ENCODE measurements at places on chromosomes 4 and X. TPM values are rescaled to one million over a fixed set of nuclear protein-coding genes. Genes with fewer than 3 reads are reported as not detected.
A peak's percentile ranks its signal among the peaks of the same experiment; 100 is the strongest.

GRCh38 chr4:52251864-52252263 lies 200.8 kb downstream of the SPATA18 start:
- H3K4me3 ChIP-seq: no peak overlapping the region
- peaks cover 12% of the 10 kb centered on the region for H3K4me1 ChIP-seq
- no peaks in the 10 kb centered on the region for H3K27me3 ChIP-seq
- no peaks in the 10 kb centered on the region for H3K36me3 ChIP-seq

DNA sequence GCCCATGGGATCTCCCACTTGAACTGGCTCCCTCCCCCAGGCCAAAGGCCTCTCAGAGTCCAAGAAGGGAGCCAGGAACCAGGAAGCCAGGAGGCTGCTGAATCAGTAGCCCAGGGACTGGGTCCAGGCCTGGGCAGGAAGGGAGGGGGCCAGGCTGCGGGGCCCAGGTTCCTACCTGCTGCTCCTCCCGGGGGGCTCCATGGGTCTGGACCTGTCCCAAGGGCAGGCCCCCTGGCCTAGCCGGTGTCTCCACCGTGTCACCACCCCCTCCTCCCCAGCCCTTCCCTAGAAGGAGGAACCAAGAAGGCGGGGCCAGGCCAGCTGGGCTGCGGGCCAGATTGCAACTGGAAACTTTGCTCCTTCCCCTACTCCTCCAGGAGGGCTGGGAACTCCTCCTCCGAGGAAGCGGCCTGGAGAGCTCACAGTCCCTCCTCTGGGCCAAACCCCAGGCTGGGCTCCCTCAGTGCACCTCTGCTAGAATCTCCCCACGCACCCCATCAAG lies at the start of gene IQSEC2:
Gene IQSEC2, minus strand, starts transcription at position 264 of the 502 bp plus-strand sequence.
- no peaks in the 10 kb centered on the region for H3K36me3 ChIP-seq
- DNase-seq: peak; percentile 92
- H3K4me1 ChIP-seq: no peaks in the 10 kb centered on the region
- no peaks in the 10 kb centered on the region for H3K27me3 ChIP-seq
- H3K27ac ChIP-seq: peak within 1 kb of the TSS; percentile 74
- H3K4me3 ChIP-seq: peak within 1 kb of the TSS; percentile 52

- H3K4me3 ChIP-seq: peak overlapping the region; percentile 22
- no peaks in the 10 kb centered on the region for H3K36me3 ChIP-seq
- H3K27ac ChIP-seq: no peak overlapping the region
- no peaks in the 10 kb centered on the region for H3K4me1 ChIP-seq
- no peaks in the 10 kb centered on the region for H3K27me3 ChIP-seq
Measured at GRCh38 chr4:54090804-54091623, 8.9 kb upstream of the GSX2 start.

GRCh38 chrX:47456080-47456479 lies 26.9 kb downstream of the ZNF41 start:
- H3K4me3 ChIP-seq: no peak overlapping the region
- H3K27me3 ChIP-seq: no peaks in the 10 kb centered on the region
- DNase-seq: no peak
- no peaks in the 10 kb centered on the region for H3K4me1 ChIP-seq
- H3K27ac ChIP-seq: no peak overlapping the region

- DNase-seq: no peak
- peaks cover 3% of the 10 kb centered on the region for H3K4me1 ChIP-seq
- H3K27ac ChIP-seq: no peak overlapping the region
- H3K36me3 ChIP-seq: no peaks in the 10 kb centered on the region
Measured at GRCh38 chrX:41629539-41629938, 59.2 kb upstream of the GPR34 start.

DNA sequence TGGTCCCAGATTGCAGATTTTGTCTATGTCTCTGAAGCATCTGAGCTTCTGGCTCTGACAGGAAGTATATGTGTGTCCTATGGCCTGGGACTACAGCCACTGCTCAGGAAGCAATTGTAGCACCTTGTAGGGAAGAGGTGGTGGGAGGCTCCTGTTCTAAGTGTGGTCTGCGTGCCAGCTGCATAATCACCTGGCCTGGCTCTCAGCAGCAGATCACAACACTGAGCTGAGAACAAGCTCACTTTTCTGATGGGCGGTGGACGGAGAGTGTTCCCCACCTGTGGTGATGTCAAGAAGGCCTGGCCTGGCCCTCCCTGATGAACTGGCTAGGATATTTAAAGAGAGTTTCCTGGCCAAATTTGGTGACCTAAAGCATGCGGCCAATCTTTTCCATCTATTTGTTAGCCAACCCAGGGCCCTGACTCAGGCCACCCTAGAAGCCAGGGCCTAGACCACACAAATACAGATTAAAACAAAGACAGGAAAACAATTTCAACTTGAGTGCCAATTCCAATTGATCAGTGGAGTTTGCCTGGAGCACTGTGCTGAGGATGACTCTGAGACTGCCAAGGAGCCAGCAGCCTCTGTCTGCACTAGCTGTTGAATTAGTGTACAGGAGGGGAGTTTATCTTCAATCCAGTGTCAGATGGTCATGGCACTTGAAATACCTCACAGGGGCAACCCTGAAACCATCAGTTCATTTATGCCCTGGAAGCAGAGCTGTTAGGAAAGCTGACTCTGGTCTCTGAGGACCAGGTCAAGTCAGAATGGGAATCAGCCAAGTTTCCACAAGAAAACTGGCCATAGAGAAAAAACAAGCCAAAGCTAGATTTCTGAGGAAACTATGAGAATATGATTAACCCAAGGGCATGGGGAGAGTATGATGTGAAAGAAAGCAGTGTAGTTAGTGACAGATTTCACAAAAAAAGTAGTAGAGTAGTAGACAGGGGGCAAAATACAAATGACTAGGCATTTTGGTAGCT lies 47.4 kb downstream of the PRDM5 start:
- H3K27me3 ChIP-seq: no peaks in the 10 kb centered on the region
- H3K36me3 ChIP-seq: no peaks in the 10 kb centered on the region
- H3K4me3 ChIP-seq: no peak overlapping the region

GRCh38 chrX:133542476-133542875 lies 127.2 kb upstream of the GPC4 start:
- H3K27me3 ChIP-seq: no peaks in the 10 kb centered on the region
- no peak overlapping the region for H3K4me3 ChIP-seq

The USP51 gene
- 2.7 TPM for total RNA-seq

DNA sequence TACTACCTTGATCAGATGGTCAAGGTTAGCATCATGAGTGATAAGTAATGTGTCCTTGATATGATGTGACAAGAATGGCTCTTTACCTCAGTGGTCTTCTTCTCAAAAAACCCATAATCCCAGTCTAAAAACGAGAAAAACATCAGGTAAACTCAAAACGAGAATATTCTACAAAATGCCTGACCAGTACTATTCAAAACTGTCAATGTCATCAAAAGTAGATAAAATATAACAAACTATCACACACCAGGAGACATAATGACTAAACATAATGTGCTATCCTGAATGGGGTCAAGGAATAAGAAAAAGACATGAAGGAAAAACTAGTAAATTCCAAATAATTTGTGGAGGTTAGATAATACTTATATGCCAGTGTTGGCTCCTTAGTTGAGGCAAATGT lies 85.2 kb upstream of the PDHA2 start:
- H3K4me1 ChIP-seq: no peaks in the 10 kb centered on the region
- H3K27me3 ChIP-seq: no peaks in the 10 kb centered on the region
- H3K36me3 ChIP-seq: no peaks in the 10 kb centered on the region
- DNase-seq: no peak

- no peaks in the 10 kb centered on the region for H3K27me3 ChIP-seq
- no peak overlapping the region for H3K4me3 ChIP-seq
- H3K27ac ChIP-seq: no peak overlapping the region
- H3K4me1 ChIP-seq: no peaks in the 10 kb centered on the region
- H3K36me3 ChIP-seq: no peaks in the 10 kb centered on the region
- no peak for DNase-seq
Measured at GRCh38 chrX:19243431-19243830, 100.3 kb upstream of the PDHA1 start.

DNA sequence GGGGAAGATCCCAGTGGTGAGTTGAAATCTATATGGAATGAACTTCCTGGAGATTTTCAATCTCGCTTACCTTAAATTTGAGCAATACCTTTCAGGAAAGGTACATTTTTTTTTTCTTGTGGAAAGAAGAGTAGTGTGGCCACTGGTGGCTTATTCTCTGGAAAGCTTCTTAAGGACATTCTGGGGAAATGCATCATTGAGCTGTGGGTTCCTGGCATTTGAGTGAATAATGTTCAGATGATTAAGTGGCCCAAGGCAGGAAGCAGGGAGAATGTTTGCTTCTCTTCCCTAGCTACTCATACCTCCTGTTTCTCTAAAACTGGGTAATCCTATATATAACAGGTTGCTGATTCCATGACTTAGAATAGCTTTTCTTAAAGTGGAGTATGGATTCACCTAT lies 31.8 kb downstream of the STAG2 start:
- H3K36me3 ChIP-seq: no peaks in the 10 kb centered on the region
- H3K4me1 ChIP-seq: peaks cover 2% of the 10 kb centered on the region
- no peak overlapping the region for H3K4me3 ChIP-seq
- H3K27ac ChIP-seq: no peak overlapping the region
- no peaks in the 10 kb centered on the region for H3K27me3 ChIP-seq
- no peak for DNase-seq

GRCh38 chr4:143514497-143514896 lies 995 bp downstream of the SMARCA5 start:
- H3K27ac ChIP-seq: peak overlapping the region; percentile 94
- DNase-seq: peak; percentile 79

The CXorf51B gene
- total RNA-seq: not detected

- no peaks in the 10 kb centered on the region for H3K36me3 ChIP-seq
- no peak overlapping the region for H3K4me3 ChIP-seq
- H3K27me3 ChIP-seq: no peaks in the 10 kb centered on the region
- DNase-seq: no peak
- no peaks in the 10 kb centered on the region for H3K4me1 ChIP-seq
Measured at GRCh38 chr4:46329118-46329976, 60.6 kb downstream of the GABRA2 start.

The NRK gene
- 6.4 TPM for total RNA-seq

DNA sequence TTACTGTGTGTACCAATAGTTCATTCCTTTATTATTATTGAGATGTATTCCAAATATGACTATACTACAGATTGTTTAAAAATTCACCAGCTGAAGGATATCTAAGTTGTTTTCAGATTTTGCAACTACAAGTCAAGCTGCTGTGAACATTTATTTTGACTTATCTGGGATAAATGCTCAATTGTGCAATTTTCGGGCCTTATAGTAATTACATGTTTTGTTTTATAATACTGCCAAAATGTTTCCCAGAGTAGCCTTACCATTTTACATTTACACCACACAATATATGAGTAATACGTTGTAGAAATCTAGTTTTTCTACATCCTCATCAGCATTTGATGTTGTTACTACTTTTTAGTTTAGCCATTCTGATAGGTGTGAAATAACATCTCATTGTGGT lies 179.6 kb downstream of the ANTXR2 start:
- H3K36me3 ChIP-seq: no peaks in the 10 kb centered on the region
- H3K27me3 ChIP-seq: no peaks in the 10 kb centered on the region
- H3K4me1 ChIP-seq: no peaks in the 10 kb centered on the region
- H3K4me3 ChIP-seq: no peak overlapping the region

- no peaks in the 10 kb centered on the region for H3K4me1 ChIP-seq
- H3K27me3 ChIP-seq: no peaks in the 10 kb centered on the region
- H3K4me3 ChIP-seq: no peak overlapping the region
- H3K27ac ChIP-seq: no peak overlapping the region
Measured at GRCh38 chrX:17547658-17548057, 172.7 kb downstream of the NHS start.

The FRMPD4 gene
- total RNA-seq: 0.18 TPM

GRCh38 chr4:154305616-154306015 lies 186.0 kb downstream of the DCHS2 start:
- no peak overlapping the region for H3K4me3 ChIP-seq
- no peak for DNase-seq
- no peaks in the 10 kb centered on the region for H3K27me3 ChIP-seq
- no peaks in the 10 kb centered on the region for H3K4me1 ChIP-seq
- H3K36me3 ChIP-seq: no peaks in the 10 kb centered on the region

- no peaks in the 10 kb centered on the region for H3K4me1 ChIP-seq
- no peaks in the 10 kb centered on the region for H3K27me3 ChIP-seq
- no peak overlapping the region for H3K4me3 ChIP-seq
- H3K36me3 ChIP-seq: no peaks in the 10 kb centered on the region
Measured at GRCh38 chr4:118557298-118557851, 127.8 kb upstream of the METTL14 start.

- no peak for DNase-seq
- no peaks in the 10 kb centered on the region for H3K4me1 ChIP-seq
Measured at GRCh38 chrX:136666088-136666487, 18.1 kb downstream of the CD40LG start.

The FGFBP1 gene
- total RNA-seq: not detected

- H3K27ac ChIP-seq: no peak overlapping the region
- no peaks in the 10 kb centered on the region for H3K4me1 ChIP-seq
- H3K36me3 ChIP-seq: peaks cover 1% of the 10 kb centered on the region
- no peak for DNase-seq
Measured at GRCh38 chr4:143558286-143558685, 44.8 kb downstream of the SMARCA5 start.

DNA sequence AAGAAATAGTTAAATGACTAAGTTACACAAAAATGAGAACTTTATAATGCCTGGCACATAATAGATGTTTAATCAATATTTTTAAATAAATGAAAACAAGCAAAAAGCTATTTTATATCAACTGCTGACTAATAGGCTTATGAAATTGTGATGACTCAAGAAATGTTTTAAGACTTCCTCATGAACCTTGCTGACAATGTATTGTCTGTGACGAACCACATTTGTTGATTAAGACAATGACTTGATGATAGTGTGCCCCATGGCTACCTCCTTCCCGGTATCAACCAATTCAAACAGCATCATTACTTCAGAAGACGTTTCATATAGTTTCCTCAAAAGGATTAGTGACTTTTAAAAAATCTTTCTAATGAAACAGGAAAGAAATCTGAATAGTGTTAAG lies 7.9 kb downstream of the CXCL6 start:
- H3K27ac ChIP-seq: no peak overlapping the region
- no peak overlapping the region for H3K4me3 ChIP-seq
- no peak for DNase-seq
- no peaks in the 10 kb centered on the region for H3K27me3 ChIP-seq
- H3K36me3 ChIP-seq: no peaks in the 10 kb centered on the region

- no peaks in the 10 kb centered on the region for H3K27me3 ChIP-seq
- no peak overlapping the region for H3K4me3 ChIP-seq
- H3K4me1 ChIP-seq: no peaks in the 10 kb centered on the region
- DNase-seq: no peak
- no peak overlapping the region for H3K27ac ChIP-seq
Measured at GRCh38 chrX:71938371-71938770, 27.7 kb downstream of the NHSL2 start.

The PITX2 gene
- not detected for total RNA-seq

DNA sequence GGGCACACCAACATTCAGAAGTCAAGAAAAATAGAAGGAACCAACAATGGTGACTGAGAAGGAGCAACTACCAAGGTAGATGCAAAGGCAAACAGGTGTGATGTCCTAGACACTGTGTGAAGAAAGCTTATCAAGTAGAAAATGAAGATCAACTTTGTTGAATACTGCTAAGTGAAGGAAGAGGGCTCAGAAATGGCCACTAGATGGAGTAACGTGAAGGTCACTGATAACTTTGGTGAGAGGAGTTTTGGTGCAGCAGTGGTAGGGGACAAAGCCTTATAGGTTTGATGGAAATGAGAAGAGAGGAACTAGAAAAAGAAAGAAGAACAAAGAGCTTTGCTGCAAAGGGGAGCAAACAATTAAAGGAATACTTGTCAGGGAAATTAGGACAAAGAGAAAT lies 23.5 kb downstream of the OTC start:
- DNase-seq: no peak
- no peaks in the 10 kb centered on the region for H3K4me1 ChIP-seq
- no peaks in the 10 kb centered on the region for H3K36me3 ChIP-seq
- H3K27ac ChIP-seq: no peak overlapping the region
- H3K27me3 ChIP-seq: no peaks in the 10 kb centered on the region

- H3K4me3 ChIP-seq: no peak overlapping the region
- DNase-seq: no peak
- no peak overlapping the region for H3K27ac ChIP-seq
- no peaks in the 10 kb centered on the region for H3K36me3 ChIP-seq
Measured at GRCh38 chrX:5771441-5771840, 457.2 kb downstream of the NLGN4X start.

Measured in aorta (tissue), 5 donors.